ENCODE measurements at places on chromosomes 5 and 9.

DNA sequence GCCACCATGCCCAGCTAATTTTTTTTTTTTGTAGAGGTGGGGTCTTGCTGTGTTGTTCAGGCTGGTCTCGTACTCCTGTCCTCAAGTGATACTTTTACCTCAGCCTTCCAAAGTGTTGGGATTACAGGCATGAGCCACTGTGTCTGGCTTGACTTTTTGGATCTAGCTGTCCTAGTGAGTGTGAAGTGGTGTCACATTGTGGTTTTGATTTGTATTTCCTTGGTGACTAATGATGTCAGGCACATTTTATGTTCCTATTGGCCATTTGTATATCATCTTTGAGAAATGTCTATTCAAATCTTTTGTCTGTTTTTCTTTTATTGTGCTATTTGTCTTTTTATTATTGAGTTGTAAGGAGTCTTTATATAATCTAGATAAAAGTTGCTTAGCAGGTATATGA lies 53.5 kb upstream of the MCCC2 start:
- no peak for DNase-seq

DNA sequence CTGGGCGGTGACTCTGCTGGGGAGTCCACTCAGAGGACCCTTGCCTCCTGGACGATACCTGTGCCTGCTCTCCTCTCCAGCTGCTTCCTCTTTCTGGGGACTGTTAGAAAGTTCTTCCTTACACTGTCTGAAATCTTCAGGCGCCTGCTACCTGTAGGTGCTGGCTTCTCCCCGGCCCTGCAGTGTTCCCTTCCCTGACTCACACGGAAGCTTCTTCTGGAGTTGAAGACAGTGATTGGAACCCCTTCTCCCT lies 562 bp downstream of the GSN start:
- no peak for DNase-seq

DNA sequence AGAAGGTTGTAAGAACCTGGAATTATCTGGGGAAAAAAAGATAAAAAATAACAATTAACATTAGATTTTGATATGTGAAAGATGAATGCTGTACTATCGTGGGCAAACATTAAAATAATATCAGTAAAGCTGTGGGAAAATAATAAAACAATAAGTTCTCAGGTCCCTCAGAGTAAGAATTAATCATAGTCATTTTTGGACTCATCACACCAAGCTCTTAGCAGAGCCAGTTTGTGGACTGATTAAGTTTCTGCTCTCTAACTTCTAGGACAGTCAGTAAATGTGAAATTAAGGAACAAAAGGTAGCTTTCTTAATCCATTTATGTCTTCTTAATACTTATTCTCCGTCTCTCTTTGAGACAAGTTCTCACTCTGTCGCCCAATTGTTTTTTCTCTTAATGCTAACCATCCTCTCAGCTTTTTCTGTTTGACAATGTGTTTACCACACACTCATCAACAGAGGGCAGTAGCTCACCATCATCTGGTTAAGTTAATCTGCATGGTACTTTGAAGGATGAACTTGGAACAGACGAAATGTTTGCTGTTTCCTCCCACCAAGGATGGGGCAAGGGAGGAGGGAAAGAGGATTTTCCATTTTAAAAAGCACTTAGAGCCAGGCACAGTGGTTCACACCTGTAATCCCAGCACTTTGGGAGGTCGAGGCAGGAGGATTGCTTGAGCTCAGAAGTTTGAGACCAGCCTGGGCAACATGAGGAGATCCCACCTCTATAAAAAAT lies 5.3 kb upstream of the ACO1 start:
- peak; percentile 59 for DNase-seq

- DNase-seq, result no peak
Measured at GRCh38 chr5:50867140-50867539, 200.7 kb downstream of the PARP8 start.

DNA sequence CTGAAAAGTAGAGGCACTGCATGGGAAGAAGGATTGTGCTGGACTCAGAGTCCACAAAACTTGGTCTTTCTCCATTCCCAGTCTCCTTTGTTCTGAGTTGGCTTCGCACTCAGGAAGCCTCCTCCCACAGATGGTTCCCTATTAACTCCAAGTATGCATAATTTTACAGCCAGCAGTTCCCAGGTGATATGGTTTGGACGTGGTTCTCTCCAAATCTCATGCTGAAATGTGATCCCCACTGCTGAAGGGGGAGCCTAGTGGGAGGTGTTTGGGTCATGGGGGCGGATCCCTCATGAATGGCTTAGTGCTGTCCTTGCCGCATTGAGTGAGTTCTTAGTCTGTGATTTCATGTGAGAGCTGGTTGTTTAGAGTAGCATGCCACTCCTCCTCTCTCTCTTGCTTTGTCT lies 86.6 kb downstream of the FEM1C start:
- no peak for DNase-seq

DNA sequence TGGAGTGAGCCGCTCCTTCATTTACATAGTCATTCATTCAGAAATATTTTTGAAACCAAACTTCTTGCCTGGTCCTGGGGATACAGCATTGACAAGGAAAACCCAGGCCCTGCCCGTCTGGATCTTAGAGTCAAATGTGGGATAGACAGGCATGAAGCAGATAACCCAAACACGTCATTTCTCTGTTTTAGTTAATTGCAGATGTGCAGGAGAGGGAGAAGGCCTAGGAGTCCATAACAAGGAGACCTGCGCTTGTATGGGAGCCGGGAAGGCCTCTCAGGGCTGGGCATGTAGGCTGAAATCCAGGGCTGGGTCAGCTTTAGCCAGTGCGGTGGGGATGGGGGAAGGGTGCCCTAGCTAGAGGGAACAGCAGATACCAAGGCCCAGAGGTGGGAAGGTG lies 43.3 kb downstream of the PRRX2 start:
- no peak for DNase-seq

GRCh38 chr5:135216471-135217343 lies 182.3 kb downstream of the MACROH2A1 start:
- no peak for DNase-seq

DNA sequence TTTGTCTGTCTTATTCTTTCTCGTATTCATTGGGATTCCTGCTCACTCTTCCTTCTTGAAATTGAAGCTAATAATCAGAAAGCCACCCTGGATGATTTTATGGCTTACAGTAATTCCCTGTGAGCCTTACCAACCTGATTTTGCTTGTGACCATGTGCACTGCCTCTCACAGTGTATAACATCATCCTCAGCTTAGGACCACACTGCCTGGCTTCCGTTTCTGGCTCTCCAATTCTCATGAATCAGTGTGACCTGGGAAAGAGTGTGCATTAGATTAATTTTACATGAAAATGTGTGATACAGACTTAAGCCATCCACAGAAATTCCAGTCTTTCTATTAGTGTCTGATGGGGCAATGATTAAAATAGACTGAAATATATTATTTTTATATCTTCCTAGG lies 126.8 kb upstream of the DMRT1 start:
- no peak for DNase-seq

DNA sequence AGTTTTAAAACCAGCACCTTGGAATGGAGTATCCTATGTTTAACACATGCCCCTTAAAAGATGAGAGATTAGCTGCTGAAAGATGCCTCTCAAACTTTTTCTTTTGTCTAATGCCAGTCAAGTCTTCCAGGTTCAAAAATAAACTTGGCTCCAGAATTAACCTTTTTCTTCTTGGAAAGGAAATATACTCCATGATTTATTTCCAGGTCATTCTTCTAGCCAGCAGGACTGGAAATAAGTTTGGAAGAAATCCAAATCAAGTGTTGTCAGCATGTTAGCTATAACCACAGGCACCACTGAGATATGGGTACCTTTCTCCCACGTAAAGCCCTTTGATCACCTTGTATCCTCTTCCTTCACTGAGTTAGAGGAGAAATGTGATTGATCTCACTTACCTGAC lies 56.1 kb downstream of the NLN start:
- DNase-seq, result no peak

Data from NCI-H1930 (cell line).